ENCODE measurements at places on chromosomes 11 and 22. TPM values are rescaled to one million over a fixed set of nuclear protein-coding genes. Genes with fewer than 3 reads are reported as not detected.

DNA sequence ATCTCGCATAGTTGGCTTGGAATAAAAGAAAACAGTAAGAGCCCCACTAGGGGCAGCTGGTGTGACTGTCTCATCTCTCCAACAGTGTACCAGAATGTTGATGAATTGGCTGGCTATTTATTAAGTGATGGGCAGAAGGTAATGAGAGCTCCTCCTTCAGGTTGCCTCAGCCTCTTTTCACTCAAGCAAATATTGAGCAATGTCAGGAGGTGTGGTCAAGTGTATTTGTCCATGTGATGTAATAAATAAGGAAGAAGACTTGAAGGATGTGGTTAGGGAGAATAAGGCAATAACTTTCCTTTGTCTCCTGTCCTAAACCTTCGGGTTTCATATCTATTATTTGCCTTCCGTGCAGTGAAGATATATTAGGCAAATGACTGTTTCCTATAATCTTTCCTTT lies at the start of gene TCN1:
TCN1 (minus strand) TSS at position 91 of the 400 bp plus-strand sequence; CDS start at position 74, 17 bp downstream.
- H3K36me3 ChIP-seq = no peaks in the 10 kb centered on the region
- no peak for DNase-seq
- H3K27ac ChIP-seq = no peak within 1 kb of the TSS
- no peak within 1 kb of the TSS for H3K4me3 ChIP-seq

Gene GSC2
- total RNA-seq = not detected

Gene SCT
- total RNA-seq = not detected

Gene CHST1
- not detected for total RNA-seq

Measured in CD4-positive, alpha-beta memory T cell (primary cell).